ENCODE measurements at places on chromosomes 6 and 20.

DNA sequence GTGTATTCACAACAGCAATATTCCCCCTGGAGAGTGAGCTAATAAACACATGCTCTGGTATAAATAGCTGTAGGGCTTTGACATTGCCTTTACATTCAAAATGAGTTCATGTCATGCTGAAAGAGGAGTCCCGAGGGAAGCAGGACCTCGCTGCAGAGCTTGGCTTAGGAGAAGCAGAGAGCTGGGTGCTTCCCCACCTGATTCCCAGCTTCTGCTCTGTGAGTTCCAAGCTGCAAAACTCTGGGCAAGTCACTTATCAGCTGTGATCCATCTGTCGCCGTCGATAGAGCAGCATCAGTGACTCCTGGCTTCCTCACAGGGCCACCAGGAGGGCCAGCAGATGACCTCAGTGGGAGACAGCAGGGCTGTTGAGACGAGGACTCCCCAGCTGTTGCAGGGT, 241.8 kb downstream of the ANKRD60 start:
- DNase-seq, result no peak

DNA sequence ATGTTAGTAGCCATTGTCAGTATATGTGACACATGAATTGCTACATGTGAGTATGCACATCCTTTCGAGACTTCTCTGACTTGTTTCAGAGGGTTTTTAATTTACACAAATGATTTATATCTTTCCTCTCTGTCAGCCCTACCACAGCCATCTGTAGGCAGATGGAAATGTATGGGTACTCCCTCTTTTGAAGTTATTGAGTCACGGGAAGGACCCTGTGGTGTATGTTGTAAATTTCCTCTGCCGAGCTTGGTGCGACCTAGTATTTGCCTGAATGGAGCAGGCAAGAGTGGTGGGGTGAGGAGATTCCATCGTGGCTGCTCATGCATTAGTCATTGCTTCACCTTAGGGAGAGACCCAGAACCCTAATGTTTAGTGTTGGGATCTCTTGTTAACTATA, 171.9 kb downstream of the JARID2 start:
- no peak for DNase-seq

- no peak for DNase-seq
Measured at GRCh38 chr6:10599046-10599445, 77.9 kb downstream of the GCNT2 start.

DNA sequence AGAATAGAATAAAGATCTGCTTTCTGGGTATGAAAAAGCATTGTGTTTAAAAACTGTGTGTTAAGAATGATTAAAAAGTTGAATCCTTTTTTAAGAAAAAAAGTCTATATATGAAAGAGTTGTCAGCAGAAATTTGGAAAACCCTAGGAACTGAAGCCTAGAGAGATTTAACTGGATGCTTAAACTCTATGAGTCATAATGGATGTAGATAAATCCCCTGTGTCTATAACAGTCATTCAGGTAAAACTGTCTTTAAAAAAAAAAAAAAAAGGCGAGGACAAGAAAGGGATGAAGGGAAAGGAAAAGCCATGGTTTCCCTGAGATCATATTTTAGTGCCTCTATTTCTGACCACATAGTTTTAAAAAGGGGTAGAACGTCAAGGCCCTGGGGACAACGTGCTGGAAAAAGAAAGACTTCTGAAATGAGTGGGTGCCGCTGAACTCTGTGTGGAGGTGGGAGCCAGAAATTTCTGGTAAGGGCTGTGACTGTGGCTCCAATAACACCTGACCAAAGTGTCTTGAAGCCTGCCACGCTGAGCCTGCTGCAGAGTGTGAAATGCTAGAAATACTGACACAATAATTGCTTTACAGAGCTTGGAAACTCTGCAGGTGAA, 302.6 kb upstream of the ARID1B start:
- DNase-seq, result no peak

DNA sequence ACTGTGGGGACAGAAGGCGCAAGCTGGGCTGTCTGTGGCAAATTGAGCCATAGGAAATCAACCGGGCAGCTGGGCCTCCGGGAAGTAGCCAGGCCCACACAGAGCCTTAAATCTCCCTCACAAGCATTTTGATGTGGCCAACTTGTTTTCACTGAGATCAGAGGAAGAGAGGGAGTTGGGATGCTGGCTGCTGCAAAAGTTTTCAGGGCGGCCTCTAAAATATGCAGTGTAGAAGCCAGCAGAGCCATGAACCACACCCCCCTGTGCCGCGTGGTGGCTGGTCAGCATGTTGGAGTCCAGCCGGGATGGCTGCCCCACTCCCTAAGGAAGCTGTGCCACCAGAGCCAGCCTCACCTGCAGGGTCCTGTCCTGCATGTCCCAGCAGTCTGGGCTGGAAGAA, 167.4 kb downstream of the CDC5L start:
- DNase-seq, result no peak
